ENCODE measurements at places on chromosomes 11 and 22.

GRCh38 chr11:99683933-99684332, 663.2 kb downstream of the CNTN5 start:
- DNase-seq: no peak

DNA sequence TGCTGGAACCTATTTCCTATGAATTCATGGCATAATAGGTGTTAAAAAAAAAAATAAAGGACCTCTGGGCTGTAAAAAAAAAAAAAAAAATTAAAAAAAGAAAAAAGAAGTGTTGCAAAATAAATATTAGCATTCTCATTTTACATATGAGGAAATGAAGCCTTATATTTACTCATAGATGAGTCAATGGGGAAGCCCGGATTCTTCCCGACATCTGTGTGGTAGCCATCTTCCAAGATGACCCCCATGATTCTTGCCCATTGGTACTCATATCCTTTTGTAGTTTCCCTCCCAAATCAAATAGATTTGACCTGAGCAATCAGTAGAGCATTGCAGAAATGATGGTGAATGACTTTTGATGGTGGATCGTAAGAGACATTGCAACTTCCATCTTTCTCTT, 3.0 kb upstream of the SWAP70 start:
- DNase-seq: no peak

DNA sequence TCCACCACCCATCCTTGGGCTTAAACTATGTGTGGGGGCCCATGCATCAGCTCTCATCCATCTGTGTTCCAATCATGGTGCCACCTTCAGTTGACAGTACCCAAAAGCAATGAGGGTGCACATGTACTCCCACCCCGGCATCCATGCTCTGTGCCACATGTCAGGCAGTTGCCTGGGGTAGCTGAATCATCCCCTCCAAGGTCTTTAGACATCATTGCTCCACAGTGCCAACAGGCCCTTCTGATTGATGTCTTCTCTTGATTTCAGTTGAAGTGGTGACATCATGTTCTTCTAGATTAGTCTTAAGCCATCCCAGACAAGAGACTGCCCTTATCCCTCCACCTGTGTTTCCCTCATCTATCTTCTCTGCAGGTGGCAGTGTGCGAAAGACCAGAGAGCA, 42.5 kb downstream of the TMPRSS5 start:
- peak; percentile 35 for DNase-seq

DNA sequence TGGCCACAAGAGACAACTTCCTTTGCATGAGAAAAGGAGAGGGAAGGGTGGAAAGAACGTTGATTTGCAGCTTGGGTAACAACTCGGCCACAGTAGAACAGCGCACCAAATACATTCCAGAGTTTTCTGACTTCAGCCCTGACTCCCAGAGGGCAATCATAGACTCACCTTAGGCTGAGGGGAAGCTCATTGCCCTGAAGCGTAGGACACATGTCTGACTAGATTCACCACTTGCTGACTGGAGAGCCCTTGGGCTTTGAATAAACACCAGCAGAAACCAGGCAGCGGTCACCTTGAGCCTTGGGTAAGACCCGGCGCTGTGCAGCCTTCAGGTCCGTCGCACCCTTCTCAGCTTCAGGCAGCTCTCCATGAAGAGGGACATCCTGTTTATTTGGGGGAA, 151.8 kb upstream of the GRIA4 start:
- no peak for DNase-seq

DNA sequence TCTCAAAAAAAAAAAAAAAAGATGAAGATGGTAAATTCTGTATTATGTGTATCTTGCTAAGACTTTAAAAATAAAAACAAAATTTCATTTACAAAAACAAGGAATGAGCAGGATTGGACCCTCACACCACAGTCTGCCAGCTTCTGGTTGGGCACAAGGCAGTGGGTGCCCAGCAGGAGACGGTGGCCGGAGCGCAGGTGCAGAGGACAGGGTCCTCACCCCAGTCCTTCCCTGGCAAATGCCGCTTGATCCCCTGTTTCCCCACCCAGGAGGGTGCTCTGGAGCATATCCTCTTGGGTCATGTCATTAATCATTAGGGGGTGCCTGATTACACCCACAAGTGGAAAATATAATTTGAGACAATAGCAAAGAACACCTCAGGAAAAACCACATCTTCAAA, 31.2 kb downstream of the SHANK2 start:
- no peak for DNase-seq

GRCh38 chr22:49858827-49859226, 5.2 kb downstream of the ZBED4 start:
- DNase-seq: no peak

DNA sequence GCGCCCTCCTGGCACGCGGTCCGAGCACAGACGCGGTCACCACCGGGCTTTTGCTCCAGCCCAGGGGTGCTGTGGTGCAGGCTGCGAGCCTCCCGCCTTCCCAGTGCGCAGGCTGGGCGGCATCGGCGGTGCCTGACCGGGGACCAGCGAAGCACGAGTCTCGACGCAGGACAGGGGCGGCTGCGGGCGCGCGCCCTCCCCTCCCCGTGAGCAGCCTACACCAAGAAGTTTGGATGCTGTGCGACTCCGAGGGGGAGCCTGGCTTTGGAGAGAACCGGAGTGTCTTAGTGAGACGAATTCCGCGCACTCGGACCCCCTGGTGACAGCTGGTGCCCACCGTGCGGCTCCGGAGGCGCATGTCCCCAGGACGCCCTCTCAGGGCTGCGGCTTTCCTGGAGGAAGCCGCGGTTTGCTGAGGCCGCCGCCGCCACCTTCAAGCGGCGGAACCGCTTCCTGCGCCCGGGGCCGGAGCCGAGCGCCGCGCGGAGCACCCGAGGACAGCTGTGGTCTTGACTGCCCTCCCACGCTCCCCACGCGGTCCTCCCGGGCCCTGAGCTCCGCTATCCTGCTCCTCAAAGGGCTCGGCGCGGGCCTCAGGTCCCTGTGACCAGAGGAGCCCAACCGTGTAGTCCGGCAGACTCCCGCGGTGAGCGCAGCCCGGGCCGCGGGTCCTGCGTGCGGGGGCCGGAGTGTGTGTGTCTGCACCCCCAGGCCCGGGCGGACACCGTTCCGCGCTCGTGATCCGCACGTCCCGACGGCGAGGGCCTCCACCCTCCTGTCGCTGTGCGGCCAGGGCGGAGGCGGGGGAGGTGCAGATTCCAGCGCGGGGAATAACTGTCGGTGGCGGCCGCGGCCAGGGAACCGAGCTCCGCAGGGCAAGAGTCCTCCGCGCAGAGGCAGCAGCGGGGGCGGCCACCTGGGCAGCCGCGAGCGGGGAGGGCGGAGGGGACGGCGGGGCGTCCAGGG, 1.7 kb downstream of the FGF3 start:
- no peak for DNase-seq
